PC-9 (cell line): ENCODE measurements at places on chromosomes 6 and 20. TPM values are rescaled to one million over a fixed set of nuclear protein-coding genes. Genes with fewer than 3 reads are reported as not detected.

Gene CAP2
- total RNA-seq: 10.0 and 12.0 TPM in 2 replicates

- no peak for DNase-seq
These were observed 14.3 kb downstream of the B4GALT5 start for GRCh38 chr20:49699200-49699992.

DNA sequence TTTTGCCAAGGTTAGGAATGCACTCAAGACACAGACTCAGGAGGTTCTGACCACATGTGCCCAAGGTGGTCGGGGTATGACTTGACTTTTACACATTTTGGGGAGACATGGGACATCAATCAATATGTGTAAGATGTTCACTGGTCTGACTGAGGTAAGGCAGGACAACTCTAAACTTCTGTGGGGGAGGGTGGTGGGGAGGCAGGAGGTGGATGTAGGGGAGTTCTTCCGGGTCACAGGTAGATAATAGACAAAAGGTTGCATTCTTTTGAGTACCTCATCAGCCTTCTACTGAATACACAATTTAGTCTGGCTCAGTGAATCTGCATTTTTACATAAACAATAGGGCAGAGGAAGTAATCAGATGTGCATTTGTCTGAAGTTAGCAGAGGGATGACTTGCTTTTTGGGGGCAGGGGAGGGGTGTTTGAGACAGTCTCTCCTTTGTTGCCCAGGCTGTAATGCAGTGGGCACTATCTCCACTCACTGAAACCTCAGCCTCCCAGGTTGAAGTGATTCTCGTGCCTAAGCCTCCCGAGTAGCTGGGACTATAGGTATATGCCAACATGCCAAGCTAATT is 10.9 kb downstream of the ECHDC1 start:
- no peak for DNase-seq

DNA sequence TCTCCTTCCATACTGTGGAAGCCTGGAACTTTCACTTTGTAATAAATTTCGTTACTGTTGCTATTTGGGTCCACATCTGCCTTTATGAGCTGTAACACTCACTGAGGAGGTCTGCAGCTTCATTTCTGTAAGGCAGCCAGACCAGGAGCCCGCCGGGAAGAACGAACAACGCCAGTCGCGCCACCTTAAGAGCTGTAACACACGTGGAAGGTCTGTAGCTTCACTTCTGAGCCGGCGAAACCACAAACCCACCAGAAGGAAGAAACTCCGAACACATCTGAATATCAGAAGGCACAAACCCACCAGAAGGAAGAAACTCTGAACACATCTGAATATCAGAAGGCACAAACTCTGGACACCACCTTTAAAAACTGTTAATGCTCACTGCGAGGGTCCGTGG is 589.9 kb upstream of the SLC35B3 start:
- no peak for DNase-seq

DNA sequence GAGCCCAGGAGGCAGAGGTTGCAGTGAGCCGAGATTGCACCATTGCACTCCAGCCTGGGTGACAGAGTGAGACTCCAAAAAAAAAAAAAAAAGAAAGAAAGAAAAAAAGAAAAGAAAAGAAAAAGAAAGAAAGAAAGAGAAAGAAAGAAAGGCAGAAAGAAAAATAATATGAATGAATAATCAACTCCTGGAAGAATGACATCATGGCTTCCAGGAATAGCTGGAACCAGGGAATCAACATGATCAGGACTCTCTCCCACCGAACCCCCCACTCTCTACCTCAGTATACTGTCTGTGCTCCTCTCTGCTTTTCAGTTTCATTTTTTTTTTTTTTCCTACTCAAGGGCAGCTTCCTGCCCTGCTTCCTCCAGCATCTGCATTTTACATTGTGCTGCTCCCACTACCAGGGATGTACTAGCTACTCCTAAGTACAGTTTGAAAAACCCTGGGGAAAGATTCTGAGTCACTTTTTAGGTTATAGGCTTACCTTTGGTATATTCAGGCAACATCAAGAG is 19.7 kb upstream of the MTCL3 start:
- no peak for DNase-seq

GRCh38 chr6:11040134-11040533 is 4.0 kb downstream of the ELOVL2 start:
- DNase-seq: no peak

DNA sequence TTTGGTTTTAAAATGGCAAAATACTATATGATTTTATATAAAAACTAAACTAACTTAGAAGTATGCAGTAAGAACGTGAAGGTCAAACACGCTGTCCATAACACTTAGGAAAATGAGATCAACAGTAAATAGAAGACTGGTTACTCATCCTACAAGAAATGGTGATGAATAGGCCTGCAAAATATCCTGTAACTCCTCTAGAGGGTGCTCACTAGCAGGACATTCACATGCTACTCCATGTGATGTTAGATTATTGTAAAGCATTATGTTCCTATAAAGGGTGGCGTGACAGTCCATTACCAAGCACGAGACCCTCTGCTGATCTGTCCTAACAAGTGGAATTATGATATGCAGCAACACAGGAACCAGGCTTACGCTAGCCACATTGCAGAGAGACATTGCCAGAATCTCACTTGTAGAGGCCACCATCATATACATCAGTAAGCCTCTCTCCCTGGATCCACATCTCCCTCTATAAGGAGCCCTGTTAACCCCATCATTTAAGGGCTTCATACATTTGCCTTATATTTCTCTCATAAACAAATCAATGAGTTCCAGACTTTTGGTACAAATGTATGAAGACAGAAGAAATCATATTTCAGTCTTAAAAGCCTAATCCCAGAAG is 18.0 kb upstream of the DEFB129 start:
- peak; percentile 4 for DNase-seq

DNA sequence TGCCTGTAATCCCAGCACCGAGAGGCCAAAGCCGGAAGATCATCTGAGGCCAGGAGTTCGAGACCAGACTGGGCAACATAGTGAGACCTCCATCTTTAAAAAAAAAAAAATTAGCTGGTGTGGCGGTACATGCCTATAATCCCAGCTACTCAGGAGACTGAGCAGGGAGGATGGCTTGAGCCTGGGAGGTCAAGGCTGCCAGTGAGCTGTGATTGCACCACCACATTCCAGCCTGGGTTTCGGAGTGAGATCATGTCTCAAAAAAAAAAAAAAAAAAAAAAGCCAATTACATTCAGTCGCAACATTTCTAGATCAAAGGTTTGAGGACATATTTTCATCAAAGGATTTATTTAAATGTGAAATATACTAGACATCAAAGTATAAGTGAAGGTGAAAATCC is 32.0 kb upstream of the EDN1 start:
- DNase-seq: no peak

Gene VSX1
- 0.65 and 1.5 TPM in 2 replicates for total RNA-seq

GRCh38 chr6:55913228-55914195 is 38.1 kb upstream of the BMP5 start:
- no peak for DNase-seq

GRCh38 chr6:145373826-145374225 is 361.5 kb downstream of the EPM2A start:
- DNase-seq: no peak

Gene MROH8
- total RNA-seq: 3.3 TPM in 2 replicates

Gene TNXB
- 15.1 and 22.1 TPM in 2 replicates for total RNA-seq

Gene UNC5CL
- total RNA-seq: 1.7 and 2.1 TPM in 2 replicates

GRCh38 chr6:104625536-104625935 is 234.2 kb downstream of the HACE1 start:
- DNase-seq: peak; percentile 72

DNA sequence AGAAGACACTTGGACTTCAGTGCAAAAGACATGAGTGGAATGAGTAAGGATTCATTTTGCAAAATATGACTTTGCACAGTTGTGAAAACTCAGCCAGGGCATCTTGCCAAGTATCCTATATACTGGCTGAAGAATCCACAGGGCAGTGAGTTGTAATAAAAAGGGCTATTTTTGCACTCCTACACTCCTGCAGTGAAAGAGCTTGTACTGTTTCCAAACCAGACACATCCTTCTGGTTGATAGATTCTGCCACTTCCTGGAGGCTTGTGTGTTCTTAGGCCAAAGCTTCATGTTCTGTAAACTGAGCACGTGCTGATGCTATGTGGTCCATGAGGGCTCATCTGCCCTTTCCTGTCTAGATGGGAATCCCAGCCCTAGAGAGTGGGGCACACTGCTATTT is 34.9 kb downstream of the GMPR start:
- no peak for DNase-seq

Gene KIAA1755
- 0.22 and 0.30 TPM in 2 replicates for total RNA-seq

DNA sequence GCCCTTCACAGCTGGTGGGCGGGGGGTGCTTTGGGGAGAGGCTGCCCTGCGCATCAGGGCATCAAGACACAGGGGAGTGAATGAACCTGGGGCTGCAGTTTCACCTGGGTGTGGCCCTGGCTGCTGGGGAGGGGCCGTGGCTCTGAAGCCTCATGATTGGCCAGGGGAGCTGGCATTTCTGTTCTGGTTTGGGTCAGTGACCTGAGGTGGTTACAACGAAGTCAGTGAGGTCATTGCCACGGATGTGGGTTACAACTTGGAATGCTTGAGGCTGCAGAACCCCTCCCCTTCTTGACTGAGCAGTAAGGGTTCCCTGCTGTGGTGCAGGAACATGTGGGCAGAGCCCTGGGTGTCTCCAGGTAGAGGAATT is 3.0 kb downstream of the TCEA2 start:
- DNase-seq: peak; percentile 92

Gene TMEM217
- 4.9 and 5.3 TPM in 2 replicates for total RNA-seq

DNA sequence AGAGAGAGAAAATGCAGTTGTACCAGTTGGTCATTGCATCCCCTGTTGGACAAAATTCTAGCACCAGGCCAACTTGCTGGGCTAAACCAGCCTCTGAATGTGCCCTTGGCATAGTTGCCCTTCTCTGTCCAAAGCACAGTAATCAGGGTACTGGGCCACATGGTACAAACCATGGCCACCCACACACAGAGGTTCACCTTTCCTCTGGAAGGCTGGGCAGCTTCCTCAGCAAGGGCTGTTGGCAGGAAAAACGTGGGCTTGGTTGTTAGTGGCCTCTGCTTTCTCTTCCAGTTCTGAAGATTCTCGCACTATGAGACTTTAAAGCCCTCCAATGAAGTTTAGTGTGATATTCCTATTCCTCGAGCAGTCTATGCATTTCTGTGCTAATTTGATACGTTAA is 706 bp downstream of the DDO start:
- no peak for DNase-seq

Gene HLA-DRA
- total RNA-seq: not detected in 2 replicates

Gene FAM209B
- total RNA-seq: not detected in 2 replicates

DNA sequence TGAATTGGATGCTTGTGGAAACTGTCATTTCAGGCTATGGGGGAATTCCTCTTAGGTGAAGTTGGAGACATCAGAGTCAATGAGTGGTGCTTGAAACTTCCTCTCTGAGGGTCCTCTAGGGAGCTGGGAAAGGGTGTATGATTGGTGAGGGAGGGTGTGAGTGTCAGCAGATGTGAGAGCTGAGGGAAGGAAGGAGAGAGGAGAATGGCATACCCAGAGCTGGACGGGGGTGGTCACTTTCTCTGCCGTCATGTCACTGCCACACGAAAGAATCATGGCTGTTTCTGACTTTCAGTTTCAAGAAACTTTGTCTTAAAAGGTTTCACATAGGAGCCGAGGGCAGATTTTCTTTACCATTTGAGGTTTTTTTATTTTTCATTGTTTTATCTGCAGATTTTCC is 50.3 kb downstream of the DEK start:
- no peak for DNase-seq

Gene GRIK2
- total RNA-seq: 0.43 and 0.61 TPM in 2 replicates

DNA sequence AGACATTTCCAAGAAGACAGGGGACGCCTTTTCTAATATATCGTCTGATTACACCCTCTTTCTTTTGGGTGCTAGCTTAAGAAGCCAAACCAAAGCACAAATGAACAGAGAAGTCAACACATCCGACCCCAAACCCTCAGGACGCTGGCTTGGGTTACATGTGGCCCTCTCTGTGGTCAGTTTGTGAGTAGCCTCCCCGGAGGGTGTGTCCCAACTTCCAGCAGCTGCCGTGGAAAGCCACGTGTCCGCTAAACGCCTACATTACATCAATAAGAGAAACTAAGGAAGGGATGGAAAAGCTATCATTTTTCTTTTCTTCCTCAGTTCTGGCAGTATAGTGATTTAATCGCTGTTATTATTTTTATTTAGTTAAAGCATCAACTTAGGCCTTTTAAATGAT is 487 bp upstream of the BMP6 start:
- DNase-seq: no peak

GRCh38 chr6:163376187-163376586 is 38.3 kb upstream of the QKI start:
- DNase-seq: no peak

Gene VSTM2L
- total RNA-seq: 1.4 and 2.3 TPM in 2 replicates

DNA sequence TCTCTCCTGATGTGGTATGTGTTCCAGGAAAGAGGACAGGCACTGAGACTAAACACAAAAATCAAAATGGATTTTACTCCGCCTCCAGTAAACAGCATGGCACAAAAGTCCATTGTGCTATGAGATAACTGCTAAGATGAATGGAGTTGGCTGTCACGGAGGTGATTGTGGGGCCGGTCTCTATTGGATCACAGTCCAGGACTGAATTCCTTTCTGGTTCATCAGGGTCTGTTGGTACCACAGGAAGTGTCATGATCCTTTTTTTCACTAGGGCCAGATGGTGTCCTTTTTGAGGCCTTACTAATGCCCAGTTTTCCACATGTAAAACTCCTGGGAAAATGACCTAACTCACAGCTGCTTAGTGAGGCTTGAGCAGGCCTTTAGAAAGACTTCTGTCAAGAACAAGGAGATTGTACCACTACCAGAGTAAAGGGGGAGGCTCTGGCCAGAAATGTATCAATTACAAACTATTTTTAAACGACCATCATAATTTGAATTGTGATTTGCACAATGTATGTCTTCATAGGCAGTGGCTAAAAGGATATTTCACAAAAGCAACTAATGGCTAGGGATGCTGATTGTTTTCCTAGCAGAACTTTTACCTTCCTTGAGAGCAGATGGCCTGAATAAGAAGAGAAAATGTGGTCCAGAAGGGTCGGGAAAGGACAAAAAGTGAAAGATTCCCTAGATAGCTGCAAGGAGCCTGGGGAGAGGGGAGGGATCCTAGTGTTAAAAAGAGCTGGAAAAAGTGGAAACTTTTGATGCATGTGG is 192.2 kb upstream of the POU3F2 start:
- no peak for DNase-seq

GRCh38 chr6:41222513-41222912 is 5.6 kb upstream of the TREML4 start:
- no peak for DNase-seq

- DNase-seq: no peak
These were observed 7.5 kb upstream of the TNXB start for GRCh38 chr6:32116674-32117073.

Gene SNX21
- total RNA-seq: 9.8 and 13.3 TPM in 2 replicates

- no peak for DNase-seq
These were observed 68.9 kb upstream of the KCNQ5 start for GRCh38 chr6:72552938-72553337.

Gene PGC
- not detected in 2 replicates for total RNA-seq

DNA sequence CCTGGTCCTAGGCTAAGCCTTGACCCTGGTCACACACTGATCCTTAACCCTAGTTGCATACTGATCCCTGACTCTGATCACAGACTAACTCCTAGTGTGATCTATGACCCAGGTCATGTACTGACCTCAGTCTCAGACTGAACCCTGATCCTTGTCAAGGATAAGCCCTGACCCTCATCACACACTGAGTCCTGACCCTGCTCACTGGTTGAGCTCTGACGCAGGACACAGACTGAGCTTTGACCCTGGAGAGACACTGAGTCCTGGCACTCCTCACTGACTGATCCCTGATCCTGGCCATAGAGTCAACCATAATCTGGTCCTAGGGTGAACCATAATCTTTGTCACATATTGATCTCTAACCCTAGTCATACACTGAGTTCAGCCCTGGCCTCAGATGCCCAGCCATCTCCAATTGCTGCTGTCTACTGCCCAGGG is 37.9 kb downstream of the KCNB1 start:
- no peak for DNase-seq

Gene NHSL1
- total RNA-seq: 17.5 and 17.8 TPM in 2 replicates

- DNase-seq: no peak
These were observed 6.4 kb downstream of the OLIG3 start for GRCh38 chr6:137487869-137488149.

Gene DAAM2
- total RNA-seq: not detected in 2 replicates

Gene MYT1
- total RNA-seq: 0.18 TPM in 1 of 2 replicates, not detected in the other
